RPMI8226 (cell line): ENCODE measurements at places on chromosomes 13 and 19.

GRCh38 chr13:105655046-105655445 lies 880.4 kb downstream of the EFNB2 start:
- no peak for DNase-seq

GRCh38 chr13:48235341-48236135 lies 2.5 kb downstream of the ITM2B start:
- no peak for DNase-seq

GRCh38 chr19:21084343-21084742 lies 2.3 kb downstream of the ZNF714 start:
- no peak for DNase-seq

DNA sequence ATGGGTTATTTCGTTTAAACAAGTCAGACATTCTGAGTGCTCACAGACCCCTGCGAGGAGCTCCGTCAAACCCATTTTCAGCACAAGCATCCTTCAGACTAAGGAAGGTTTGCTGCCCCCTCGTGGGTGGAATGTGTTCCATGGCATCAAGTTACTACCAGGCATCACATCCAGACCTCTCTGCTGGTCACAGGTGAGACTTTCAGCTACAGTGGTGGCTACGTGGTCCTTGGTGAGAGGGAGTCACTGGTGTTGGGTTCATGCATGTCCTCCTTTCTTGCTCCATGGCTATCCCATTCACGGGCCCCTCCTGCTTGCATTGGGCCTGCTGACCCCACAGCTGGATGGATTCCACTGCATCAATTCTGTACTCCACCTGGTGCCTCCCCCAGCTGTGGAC lies 9.1 kb upstream of the LILRB5 start:
- DNase-seq: peak; percentile 90

DNA sequence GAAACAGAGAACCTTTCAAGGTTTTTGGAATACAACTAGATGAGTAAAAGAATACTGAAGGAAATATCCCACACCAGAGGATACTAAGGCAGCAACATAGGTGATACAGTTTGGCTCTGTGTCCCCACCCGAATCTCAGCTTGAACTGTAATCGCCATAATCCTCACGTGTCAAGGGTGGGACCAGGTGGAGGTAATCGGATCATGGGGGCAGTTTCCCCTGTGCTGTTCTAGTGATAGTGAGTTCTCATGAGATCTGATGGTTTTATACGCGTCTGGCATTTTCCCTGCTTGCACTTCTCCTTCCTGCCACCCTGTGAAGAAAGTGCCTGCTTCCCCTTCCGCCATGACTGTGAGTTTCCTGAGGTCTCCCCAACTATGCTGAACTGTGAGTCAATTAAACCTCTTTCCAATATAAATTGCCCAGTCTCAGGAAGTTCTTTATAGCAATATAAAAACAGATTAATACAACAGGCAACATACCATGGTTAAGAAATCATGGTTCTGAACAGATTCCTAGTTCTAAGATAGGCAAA lies 97.0 kb downstream of the ABCC4 start:
- no peak for DNase-seq

- no peak for DNase-seq
Observed at GRCh38 chr19:18308948-18309325, 13.9 kb downstream of the LSM4 start.

- no peak for DNase-seq
Observed at GRCh38 chr13:105200181-105200580, 1335.3 kb downstream of the EFNB2 start.

DNA sequence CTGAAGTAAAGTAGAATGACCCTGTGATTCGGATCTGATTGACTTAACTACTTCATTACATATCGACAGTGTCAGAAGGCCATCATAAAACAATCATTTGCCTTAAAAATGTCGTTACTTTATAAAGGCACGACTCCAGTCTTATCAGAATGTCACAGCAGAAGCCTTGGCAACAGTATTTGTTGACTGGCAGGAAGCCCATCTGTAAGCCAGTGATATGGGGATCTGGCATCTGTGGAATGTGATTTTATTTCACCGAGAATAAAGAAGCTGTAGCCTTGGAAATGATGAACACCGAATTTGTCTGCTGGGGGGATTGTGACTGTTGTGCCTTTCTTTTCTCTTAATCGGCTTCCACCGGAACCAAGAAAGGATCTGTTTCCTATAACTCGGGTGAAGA lies 362.5 kb downstream of the TDRD3 start:
- DNase-seq: no peak

GRCh38 chr13:42497798-42498197 lies 76.2 kb upstream of the TNFSF11 start:
- no peak for DNase-seq
